Stimulated activated CD8-positive, alpha-beta memory T cell treated with anti-CD3 and anti-CD28 coated beads, Interleukin-15, amount 100 ng/mL, for 4 hours (primary cell): ENCODE measurements at places on chromosomes 11 and 22.

GRCh38 chr22:30045901-30046715 is 34.2 kb upstream of the HORMAD2 start:
- no peak for DNase-seq

GRCh38 chr11:87726506-87726905 is 448.7 kb downstream of the RAB38 start:
- DNase-seq = no peak

- no peak for DNase-seq
Measured at GRCh38 chr11:6825231-6825744, 20.2 kb upstream of the OR10A5 start.

DNA sequence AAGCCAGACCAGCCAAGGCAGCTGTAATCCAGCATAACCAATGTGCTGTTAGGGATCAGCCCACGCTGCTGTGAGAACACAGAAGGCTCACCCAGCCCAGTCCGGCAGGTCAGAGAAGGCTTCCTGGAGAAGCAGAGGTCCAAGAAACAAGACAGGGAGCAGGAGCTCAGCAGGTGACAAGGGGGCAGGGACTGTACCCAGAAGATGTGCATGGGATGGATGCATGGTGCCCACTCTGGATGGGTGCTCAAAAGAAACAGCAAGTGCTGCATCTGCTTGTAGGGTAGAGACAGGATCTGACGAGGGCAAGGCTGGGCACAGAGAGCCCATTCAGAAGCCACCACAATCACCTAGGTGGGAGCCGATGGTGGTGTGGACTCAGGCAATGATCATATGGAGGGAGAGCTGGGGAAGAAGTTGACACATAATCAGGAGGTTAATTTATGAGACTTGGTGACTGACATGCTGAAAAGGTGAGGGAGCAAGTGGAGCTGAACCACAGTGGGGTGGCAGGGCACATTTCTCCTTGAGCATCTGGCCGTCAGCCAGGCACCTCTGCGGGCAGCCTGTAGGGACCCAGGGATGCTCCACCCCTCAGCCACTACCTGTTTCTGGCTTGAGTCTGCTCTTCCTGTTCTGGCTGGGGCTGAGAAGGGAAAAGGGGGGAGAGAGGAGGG is 102.3 kb upstream of the DRD2 start:
- DNase-seq = no peak

DNA sequence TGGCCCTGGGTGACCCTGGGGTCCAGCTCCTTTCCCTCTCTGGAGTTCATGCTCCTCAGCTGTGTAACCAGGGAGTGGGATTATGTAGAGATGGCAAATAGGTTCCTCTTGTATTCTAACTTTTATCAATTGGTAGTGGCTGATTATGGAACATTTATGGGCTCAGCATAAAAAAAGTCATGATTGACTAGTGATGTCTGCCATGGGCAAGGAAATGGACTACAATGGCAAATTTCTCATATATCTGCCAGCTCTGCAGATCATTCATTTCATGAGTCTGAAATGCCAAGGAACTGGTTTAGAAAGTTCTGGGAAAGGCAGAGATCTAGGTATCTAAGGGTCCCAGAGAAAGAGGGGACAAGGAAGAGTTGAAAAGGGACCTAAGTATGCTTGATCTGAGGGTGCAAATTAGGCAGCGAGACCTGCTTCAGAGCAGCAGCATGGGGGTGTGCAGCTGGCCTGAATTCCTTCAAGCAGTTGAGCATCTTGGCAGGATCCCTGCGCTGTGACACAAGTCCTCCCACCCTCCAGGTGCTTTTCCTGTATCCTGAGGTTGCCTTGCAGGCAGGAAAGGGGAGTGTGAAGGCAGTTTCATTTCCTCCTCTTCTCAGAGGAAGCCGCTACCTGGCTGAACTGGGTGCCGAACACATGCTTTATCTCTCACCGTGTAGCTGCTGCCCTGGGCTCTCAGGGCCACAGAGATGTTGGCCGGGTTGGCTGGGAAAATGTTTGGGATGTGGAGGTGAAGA is 10.4 kb downstream of the SLC15A3 start:
- DNase-seq = no peak

GRCh38 chr11:133337951-133338418 is 194.3 kb downstream of the OPCML start:
- DNase-seq = no peak

GRCh38 chr22:22576244-22576988 is 17.4 kb upstream of the PRAME start:
- DNase-seq = no peak

DNA sequence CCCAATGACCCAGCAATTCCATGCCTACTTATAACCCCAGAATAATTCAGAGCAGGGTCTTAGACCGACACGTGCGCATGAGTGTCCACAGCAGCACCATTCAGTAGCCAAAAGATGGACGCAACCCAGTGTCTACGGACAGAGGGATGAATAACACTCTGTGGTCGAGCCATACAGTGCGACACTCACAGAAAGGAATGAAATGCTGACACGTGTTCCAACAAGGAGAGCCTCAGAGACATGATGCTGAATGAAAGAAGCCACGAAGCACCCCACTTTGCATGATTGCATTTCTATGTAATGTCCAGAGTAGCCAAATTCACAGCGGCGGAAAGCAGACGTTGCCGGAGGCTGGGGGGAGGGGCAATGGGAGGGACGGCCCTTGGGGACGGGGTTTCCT is 134.4 kb downstream of the CTTN start:
- no peak for DNase-seq

DNA sequence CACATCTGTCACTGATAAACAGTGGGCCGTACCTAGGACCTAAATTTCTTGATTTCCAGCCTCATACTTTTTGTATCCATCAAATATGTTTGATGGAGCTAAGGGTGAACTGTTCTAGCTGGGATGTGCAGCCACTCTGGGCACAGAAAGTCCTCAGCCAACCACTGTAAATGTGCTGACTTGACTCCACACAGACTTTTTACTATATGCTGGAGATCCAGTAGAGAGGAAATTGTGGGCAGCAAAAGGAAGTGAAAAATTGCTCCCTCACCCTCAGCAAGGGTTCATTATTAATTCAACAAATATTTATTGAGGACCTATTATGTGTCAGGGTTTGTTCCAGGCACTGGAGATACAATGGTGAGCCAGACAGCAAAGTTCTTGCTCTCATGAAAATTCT is 54.2 kb upstream of the AMPD3 start:
- no peak for DNase-seq

- no peak for DNase-seq
Measured at GRCh38 chr22:41491374-41492100, 22.6 kb downstream of the ACO2 start.

GRCh38 chr22:49262167-49262566 is 565.5 kb downstream of the BRD1 start:
- DNase-seq = no peak

- DNase-seq = no peak
Measured at GRCh38 chr11:46102843-46103242, 18.4 kb downstream of the PHF21A start.

GRCh38 chr11:121661880-121662486 is 209.2 kb upstream of the SORL1-AS1 start:
- no peak for DNase-seq

GRCh38 chr22:39543095-39543494 is 10.5 kb upstream of the RPS19BP1 start:
- no peak for DNase-seq

- no peak for DNase-seq
Measured at GRCh38 chr11:105642870-105643269, 33.0 kb downstream of the GRIA4 start.

DNA sequence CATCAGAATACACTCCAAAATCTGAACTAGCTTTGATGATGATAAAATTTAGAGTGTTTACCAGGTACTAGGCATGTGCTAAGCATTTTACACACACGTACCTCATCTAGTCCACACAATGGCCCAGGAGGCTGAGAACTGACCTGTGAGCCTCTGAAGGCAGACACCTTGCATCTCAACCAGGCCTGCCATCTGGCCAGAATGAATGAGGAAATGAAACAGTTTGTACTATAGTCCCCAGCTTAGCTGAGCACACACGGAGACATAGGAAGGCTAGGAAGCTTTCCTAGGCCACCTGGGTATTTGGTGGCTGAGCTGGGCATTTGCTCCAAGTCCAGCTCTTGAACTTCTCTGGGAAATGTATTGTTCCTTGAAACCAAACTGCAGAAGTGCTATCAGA is 6.9 kb upstream of the SHANK3 start:
- DNase-seq = no peak

DNA sequence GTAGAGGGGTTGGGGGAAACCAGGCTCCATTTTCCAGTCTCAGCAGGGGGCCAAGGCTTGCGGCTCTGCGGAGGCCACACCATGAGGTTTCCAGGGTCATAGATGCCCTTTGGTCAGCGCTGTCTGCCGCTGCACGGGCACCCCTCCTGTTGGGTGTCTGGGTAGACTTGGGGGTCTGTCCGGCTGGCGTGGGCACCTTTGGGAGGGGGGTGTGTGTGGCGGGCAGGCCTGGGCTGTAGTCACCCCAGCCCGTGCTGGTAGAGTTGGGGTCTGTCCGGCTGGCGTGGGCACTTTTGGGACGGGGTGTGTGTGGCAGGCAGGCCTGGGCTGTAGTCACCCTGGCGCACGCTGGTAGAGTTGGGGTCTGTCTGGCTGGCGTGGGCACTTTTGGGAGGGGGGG is 18.6 kb downstream of the LSP1 start:
- DNase-seq = no peak

DNA sequence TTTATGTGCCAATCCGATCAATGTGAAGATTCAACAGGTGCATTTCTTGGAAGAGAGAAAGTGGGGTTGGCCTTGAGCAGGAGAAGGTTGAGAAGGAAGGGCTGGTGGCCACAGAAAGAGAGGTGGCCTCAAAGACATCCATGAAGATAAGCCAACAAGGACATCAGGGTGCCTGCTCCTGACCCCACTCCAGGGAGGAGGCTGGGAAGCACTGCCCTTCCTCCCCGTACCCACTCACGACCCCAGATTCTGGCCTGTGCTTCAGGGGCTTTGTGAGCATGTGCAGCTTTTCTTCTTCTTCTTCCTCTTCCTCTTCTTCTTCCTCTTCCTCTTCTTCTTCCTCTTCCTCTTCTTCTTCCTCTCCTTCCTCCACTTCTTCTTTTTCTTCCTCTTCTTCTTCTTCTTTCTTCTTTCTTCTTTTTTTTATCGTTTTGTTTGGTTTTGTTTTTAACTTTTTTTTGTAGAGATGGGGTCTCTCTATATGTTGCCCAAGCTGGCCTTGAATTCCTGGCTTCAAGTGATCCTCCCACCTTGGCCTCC is 30.3 kb downstream of the DKK3 start:
- no peak for DNase-seq

DNA sequence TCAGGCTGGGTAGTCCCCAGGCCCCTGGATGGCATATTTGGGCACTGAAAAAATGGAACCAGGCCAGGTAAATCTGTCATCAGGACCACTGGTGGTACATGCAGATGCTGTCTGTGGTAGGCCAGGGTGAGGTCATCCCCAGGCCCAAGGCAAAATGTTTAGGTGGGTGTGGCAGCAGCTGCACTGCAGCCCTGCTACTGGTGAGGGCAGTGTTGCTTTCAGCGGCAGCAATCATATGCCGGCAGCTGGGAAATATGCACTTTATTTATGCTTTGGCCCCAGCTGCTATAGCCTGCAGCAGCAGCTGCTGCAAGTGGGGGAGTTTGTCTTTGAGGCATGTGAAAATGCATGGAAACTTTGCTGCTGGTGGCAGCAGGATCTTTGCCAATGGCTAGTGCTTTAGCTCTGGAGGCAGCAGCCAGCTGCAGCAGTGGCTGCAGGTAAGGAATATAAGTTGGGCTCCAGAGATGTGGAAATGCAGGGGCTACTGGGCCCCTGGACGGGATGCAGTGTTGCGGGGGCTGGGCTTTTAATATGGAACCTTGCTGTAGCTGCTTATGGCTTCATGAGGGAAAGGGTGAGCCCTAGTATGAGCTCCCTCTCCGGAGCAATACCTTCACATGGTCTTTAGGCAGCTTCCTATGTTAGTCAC is 365.7 kb upstream of the CADM1 start:
- DNase-seq = no peak

DNA sequence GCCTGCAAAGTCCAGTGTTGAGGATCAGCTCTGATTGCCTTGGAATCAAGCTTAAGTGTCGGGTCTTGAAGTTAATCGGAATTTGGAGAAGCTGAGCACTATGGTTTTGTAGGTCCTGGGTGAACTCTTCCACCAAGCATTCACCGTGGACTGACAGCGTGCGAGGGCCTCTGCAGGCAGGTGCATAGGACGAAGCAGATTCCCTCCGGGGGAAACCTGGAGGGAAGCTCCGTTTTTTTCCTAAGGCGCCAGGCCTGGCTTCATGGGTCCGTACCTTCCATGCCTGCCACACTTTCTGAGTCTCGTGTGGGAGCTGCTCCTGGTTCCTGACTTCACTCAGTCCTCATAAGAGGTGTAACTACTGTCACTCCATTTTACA is 170.1 kb downstream of the CRYBB2 start:
- no peak for DNase-seq

DNA sequence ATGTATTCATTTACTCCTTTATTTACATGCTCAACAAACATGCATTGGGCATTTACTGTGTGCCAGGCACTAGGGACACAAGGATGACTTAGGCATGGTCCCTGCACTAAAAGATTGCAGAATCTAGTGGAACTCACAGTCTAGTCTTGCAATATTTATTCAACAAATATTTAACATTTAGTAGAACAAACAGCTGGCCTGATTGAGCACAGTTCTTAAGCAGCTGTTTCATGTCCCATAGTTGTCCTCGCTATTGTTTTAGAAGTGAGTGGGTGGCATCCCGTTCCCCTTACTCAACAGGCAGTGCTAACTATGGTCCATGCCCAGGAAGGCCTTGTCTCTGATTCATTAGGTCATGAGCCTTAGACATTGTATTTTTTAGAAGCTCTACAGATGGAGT is 459.9 kb upstream of the CADM1 start:
- DNase-seq = no peak

- DNase-seq = no peak
Measured at GRCh38 chr11:11806586-11806985, 35.2 kb upstream of the USP47 start.

GRCh38 chr11:115893461-115894099 is 389.4 kb upstream of the CADM1 start:
- DNase-seq = no peak

DNA sequence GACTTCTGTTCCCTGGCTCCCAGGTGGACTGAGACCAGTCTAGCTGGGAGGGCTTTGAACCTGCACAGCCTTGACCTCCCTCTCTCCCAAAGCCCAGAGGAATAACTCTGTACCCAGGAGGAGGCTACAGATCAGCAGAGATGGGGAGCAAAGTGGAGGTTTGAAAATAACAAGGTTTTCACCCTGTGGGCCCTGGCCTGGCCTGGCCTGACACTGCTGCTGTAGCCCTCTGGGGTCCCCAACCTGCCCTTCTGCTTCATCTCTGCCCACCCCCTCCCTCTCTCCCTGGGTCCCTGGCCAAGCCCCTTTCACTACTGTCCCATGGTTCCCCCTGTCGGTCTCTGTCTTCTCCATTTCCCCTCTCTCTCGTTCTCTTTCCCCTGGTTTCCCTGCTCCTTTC is 225.2 kb downstream of the BUD13 start:
- no peak for DNase-seq

DNA sequence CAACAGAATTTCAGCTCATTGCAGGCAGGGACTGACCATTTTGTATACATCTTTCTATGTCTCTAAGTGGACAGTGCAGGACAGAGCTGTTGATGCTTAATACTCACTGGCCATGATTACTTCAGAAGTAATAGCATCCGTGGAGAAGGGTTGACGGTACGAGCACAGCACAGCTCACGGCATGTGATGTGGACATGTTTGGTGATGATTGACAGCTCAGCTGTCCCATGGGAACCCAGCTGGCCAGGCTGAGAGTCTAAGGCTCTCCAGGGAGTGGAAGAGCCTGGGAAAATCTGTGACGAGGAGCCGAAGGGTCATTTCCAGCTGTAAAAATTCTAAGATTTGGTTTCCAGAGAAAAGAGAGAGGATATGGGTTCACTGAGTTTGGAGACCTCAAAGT is 198.2 kb downstream of the SNX19 start:
- no peak for DNase-seq

GRCh38 chr11:27234043-27234668 is 128.9 kb downstream of the CCDC34 start:
- DNase-seq = no peak
